ENCODE measurements at places on chromosomes 1 and 21.

GRCh38 chr1:110370827-110371226 lies 20.0 kb downstream of the SLC16A4 start:
- no peak for DNase-seq

DNA sequence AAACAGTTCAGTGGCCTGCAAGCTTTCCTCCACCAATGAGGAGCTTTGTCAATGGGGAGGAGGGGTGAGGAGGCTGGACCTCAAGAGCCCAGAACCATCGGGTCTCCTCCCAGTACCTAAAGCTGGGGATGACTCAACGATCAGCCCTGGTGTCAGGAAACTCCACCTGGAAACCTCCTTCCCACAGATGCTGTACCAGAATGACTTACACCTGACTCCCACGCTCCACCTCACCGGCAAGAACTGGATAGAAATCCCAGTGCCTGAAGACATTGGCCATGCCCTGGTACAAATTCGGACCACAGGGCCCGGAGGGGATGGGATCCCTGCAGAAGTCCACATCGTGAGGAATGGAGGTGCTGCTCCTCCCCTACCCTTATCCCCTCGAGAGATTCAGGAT lies 11.4 kb downstream of the TMEM81 start:
- no peak for DNase-seq

DNA sequence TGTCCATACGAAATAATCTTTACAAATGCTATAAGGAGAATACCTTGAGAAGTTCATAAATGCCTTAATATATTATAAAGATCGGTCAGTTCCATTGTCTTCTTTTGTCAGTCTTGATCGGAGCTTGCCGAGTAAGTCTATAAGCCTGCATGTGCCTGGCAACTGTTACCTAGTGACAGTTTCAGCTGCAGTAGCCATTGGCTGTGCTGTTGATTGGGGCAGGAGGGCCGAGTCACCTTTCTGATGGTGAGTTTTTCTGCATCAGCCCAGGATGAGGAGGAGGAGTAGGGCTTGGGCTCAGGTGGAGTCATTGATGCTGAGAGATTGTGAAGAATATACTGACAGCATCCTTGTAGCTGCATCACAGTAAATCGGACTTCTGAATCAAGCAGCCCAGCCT lies 1.9 kb upstream of the GPR52 start:
- no peak for DNase-seq

DNA sequence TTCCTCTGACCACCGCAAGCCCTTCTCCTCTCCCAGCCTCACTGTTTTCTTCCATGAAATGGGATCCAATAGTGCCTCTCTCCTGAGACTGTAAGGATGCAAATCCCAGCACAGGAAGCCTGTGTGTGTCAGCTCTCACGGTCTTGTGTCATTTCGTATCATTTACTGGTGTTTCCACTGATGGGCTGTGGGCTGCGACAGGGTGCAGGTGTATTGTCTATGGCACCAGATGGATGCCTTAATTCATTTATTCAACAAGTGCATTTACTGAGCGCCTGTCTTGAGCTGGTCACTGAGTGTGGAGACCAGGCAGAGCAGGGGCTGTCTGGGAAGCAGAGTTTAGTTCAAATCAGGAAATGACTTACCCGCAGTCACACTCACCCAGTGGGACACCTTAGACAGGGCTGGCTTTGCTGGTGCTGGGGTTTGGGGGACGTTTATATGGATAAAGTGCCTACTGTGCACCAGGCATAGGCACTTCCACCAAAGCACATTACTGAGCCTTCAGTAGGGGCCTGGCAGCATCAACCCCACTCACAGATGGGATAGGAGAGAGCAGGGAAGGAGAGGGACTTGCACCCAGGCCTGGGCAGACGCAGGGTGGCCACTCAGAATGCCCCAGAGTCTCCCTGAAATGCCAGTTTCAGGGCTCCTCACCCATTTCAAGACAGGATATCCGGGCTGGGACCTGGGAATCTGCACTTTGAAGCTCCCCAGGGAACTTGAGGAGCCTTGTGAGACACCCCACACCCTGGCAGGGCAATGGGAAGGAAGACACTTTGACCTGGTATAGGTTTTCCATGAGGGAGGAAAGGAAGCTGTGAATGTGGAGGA lies 398.9 kb downstream of the MATN1 start:
- no peak for DNase-seq

DNA sequence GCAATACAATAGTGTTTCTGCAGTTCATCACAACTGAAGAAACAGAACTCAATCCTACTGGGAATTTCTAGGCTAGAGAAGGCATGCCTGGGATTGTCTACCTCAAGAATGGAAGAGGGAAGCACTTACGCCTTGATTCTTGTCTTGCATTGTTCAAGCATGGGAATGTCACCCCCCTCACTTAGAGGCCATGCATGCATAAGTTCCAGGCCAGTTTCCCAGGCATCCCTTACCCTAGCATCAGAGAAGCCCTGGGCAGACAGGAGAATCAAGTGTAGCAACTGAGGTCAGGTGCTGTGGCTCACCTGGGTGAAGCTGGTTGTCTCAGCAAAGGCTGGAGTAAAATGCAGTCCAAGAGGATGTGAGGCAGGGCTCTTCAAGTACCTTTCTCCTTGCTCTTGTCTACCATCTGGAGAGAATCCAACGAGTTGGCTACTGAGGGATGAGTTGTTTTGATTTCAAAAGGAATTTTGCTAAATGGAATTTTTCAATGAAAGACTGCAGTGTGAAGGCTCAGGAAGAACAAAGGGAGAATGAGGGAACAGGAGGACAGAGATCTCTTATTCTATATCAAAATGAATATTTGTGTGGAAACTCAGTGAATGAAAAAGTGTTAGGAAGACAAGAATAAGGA lies 174.3 kb downstream of the NEK7 start:
- DNase-seq: no peak

- DNase-seq: no peak
These were observed 43.4 kb downstream of the LRP8 start for GRCh38 chr1:53284224-53285020.

DNA sequence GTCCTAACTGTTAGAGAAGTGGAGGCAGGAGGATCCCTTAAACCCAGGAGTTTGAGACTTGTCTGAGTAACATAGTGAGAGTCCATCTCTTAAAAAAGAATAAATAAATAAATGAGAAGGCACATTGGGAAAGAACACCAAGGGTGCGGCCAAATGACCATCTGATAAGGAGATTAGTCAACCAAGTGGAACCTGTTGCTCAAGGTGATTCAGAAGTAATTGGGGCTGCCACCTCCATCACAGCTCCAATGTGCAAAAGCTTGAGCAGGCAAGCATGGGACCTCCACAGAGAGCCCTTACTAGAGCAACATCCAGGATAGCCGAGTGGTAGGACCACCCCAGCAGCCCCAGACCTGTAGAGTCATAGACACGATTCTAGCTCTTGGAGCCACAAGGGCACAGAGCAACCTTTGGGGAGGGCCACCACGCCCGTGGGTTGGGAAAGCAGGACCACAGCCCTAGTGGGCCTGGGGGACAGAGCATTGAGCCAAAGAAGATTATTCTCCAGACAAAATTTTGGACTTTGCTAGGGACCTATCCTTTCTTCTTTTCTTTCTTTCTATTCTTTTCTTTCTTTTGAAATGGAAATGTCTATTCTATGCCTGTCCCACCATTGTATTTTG lies 40.9 kb downstream of the KCNK1 start:
- DNase-seq: no peak

DNA sequence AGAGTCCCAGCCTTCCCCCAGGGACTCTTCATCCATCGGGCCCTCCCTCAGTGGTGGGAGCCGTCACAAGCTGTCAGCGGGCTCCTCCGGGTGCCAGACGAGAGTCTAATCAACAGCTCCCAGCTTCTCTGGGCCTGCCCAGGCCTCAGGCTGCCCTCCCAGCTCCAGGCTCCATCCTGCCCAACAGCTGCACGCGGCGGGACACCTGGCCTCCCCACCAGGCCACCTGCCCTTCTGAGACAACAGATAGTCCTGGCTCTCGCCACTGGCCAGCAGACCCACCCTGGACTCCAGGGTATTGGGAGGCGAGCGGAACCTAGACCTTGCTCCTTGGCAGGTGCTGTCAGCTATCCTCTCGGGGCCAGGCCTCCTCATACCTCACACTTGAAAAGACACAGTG lies 3.1 kb downstream of the WNT4 start:
- no peak for DNase-seq

GRCh38 chr1:7301664-7301981 lies 469.5 kb upstream of the VAMP3 start:
- no peak for DNase-seq

- DNase-seq: no peak
These were observed 32.0 kb downstream of the VANGL2 start for GRCh38 chr1:160432371-160432786.

- no peak for DNase-seq
These were observed 2.1 kb downstream of the SAMSN1 start for GRCh38 chr21:14543983-14544382.

GRCh38 chr1:59072583-59072947 lies 224.3 kb upstream of the FGGY start:
- DNase-seq: no peak

- DNase-seq: no peak
These were observed 54.4 kb downstream of the SYT6 start for GRCh38 chr1:114099268-114099667.

GRCh38 chr1:238264951-238265350 lies 374.2 kb upstream of the ZP4 start:
- no peak for DNase-seq

- no peak for DNase-seq
These were observed 440 bp upstream of the LENEP start for GRCh38 chr1:154992721-154993571.

GRCh38 chr1:178908358-178908757 lies 37.5 kb upstream of the ANGPTL1 start:
- no peak for DNase-seq

GRCh38 chr1:43396059-43396458 lies 6.4 kb downstream of the SZT2 start:
- no peak for DNase-seq

DNA sequence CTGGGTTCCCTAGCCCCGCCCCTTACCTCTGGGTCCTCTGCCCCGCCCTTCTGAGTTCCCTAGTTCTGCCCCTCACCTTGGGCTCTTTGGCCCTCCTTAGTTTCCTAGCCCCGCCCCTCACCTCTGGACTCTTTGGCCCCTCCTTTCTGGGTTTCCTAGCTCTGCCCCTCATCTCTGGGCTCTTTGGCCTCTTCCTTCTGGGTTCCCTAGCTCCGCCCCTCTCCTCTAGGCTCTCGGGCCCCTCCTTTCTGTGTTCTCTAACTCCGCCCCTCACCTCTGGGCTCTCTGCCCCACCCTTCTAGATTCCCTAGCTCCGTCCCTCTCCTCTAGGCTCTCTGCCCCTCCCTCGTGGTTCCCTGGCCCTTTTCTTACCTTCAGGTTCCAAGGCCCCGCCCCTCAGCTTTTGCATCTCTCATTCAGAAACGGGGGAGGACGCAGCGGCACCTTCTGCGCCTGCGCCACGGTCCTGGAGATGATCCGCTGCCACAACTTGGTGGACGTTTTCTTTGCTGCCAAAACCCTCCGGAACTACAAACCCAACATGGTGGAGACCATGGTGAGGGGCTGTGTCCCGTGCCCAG lies 88.5 kb downstream of the PTPRU start:
- no peak for DNase-seq

DNA sequence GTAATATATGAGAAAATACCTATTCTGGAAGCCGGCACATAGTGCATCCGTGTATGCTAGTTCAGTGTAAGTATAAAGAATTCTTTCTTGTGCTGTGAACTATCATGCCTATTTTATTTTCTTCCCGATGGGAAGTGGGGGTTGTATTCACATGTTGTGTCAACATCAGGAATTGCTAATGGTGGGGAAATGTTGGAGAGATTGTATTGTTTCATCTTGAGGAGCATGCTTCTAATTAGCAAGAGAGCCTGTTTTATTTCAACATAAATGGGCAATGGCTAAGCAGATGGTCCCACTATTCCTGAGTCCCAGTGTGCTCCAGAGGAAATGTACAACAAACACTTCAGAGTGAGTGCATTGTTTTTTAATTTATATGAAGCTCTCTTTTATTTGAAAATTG lies 485.2 kb downstream of the PLPP3 start:
- no peak for DNase-seq

GRCh38 chr1:193926956-193927355 lies 740.5 kb upstream of the B3GALT2 start:
- no peak for DNase-seq

GRCh38 chr21:35724156-35724555 lies 336.2 kb downstream of the SETD4 start:
- DNase-seq: no peak

DNA sequence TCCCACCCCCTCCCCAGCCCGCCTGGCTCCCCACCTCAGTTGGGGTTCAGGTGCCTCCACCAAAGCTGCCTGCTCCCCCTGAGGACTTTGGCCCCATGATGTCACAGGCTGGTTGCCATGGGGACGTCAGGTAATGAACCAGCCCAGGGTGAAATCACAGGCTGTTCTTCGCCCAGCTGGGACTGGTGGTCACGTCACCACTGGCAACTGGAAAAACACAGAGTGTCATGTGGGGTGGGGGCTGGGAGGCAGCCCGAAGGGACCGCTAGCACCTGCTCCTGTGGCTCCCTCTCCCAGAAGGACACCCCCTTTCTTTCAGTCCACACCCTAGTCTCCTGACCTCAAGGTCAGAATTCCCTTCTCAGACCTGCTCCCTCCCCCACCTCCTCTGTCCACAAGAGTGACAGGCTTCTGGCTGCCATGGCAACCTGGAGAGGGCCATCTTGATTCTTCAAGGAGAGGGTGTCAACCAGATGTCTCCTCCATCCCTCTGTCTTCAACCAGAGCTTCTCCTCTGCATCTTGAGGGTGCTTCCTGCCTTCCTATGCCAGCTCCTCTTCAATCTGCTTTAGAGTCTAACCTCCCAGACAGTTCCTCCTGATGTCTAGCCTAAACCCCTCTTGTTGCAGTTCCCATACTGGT lies 6.2 kb downstream of the FAM131C start:
- DNase-seq: no peak

GRCh38 chr21:39613041-39613934 lies 548 bp downstream of the B3GALT5 start:
- DNase-seq: no peak

GRCh38 chr1:231242516-231243198 lies 1.6 kb downstream of the GNPAT start:
- no peak for DNase-seq

- no peak for DNase-seq
These were observed 17.3 kb upstream of the FHAD1 start for GRCh38 chr1:15229707-15230131.

DNA sequence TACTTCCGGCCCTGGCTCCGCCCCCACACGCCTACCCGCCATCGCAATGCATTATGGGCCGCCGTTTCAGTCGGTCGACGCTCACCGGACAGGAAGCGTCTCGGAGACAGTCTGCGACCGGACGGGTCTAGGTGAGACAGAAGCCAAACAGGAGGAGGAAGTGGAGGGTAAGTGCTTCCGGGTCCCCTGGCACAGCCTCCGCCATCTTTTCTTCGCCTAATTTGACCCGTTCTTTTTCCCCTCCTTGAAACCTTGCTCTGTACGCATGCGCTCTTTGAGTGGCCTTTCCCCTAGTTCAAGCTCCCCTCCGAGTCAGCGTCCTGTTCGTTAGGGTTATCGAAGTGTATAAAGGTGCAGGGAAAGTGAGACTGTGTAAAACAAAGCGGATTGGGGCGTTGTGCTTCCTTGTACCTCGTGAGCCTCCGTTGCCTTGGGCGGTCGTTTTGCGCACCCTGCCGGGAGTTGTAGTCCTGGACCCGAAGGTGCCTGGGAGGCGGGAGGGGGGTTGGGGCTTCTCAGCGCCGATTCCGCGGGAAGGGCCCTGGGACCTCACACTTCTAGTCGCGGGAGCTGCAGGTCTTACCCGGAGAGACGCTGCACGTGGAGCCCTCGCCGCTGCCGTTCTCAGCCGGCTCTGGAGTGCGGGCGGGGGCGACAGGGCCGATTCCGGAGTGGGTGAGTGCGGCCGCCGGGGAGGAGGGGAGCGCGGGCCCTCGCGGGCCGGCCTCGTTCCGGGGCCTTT lies at the start of the genes ATP5PF and GABPA:
ATP5PF (minus strand) TSS at position 1 of the 742 bp plus-strand sequence. CDS start 5,110 bp downstream, outside the sequence.
GABPA (plus strand) TSS at position 69 of the 742 bp plus-strand sequence. CDS start 6,627 bp downstream, outside the sequence.
- peak; percentile 94 for DNase-seq
